NCI-H226 (cell line): ENCODE measurements at places on chromosomes 4 and X.

DNA sequence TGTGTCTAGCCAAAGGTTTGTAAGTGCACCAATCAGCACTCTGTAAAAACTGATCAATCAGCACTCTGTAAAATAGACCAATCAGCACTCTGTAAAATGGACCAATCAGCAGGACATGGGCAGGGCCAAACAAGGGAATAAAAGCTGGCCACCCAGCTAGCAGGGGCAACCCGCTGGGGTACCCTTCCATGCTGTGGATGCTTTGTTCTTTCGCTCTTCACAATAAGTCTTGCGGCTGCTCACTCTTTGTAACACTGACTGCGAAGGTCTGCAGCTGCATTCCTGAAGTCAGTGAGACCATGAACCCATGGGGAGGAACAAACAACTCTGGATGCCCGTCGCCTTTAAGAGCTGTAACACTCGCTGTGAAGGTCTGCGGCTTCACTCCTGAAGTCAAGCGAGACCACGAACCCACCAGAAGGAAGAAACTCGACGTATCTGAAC is 14.3 kb downstream of the HNRNPDL start:
- no peak for DNase-seq

GRCh38 chrX:133454491-133454914 is 39.2 kb upstream of the GPC4 start:
- no peak for DNase-seq

GRCh38 chrX:68112321-68112720 is 321.0 kb downstream of the OPHN1 start:
- no peak for DNase-seq

GRCh38 chr4:744212-744841 is 38.7 kb downstream of the PCGF3 start:
- no peak for DNase-seq

DNA sequence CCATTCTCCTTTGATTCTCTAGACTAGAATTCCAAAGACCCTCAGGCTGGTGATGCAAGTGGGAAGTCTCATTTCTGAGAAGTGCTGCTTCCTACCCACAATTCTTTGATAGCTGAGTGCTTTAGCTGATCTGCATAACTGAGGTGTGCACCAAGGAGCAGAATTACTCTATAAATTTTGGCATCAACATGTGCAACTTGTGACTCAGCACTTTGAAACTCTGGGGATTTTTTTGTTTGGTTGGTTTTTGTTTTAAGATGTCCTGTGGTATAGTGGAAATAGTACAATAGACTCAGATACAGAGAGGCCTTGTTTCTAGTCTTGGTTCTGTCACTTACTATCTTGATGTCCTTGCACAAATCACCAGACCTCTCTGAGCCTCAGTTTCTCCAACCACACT is 148.4 kb downstream of the AR start:
- no peak for DNase-seq

GRCh38 chrX:119853444-119853843 is 681 bp upstream of the UPF3B start:
- DNase-seq = no peak
